ENCODE measurements at places on chromosomes 12 and 14.

DNA sequence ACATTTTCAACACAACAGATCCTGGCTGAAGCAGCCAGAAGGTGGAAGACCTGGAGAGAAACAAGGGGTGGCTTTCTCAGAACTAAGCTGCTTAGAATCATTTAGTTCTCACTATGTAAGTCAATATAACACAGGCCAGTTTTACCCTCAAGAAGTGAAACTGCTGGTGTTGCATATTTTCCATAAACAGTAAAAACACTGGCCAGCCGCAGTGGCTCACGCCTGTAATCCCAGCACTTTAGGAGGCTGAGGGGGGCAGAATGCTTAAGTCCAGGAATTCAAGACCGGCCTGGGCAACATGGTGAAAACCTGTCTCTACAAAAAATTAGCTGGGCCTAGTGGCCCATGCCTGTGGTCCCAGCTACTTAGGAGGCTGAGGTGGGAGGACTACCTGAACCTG lies 11.6 kb downstream of the STX2 start:
- DNase-seq, result no peak

- no peak for DNase-seq
Observed at GRCh38 chr14:95294834-95295599, 24.7 kb downstream of the CLMN start.

DNA sequence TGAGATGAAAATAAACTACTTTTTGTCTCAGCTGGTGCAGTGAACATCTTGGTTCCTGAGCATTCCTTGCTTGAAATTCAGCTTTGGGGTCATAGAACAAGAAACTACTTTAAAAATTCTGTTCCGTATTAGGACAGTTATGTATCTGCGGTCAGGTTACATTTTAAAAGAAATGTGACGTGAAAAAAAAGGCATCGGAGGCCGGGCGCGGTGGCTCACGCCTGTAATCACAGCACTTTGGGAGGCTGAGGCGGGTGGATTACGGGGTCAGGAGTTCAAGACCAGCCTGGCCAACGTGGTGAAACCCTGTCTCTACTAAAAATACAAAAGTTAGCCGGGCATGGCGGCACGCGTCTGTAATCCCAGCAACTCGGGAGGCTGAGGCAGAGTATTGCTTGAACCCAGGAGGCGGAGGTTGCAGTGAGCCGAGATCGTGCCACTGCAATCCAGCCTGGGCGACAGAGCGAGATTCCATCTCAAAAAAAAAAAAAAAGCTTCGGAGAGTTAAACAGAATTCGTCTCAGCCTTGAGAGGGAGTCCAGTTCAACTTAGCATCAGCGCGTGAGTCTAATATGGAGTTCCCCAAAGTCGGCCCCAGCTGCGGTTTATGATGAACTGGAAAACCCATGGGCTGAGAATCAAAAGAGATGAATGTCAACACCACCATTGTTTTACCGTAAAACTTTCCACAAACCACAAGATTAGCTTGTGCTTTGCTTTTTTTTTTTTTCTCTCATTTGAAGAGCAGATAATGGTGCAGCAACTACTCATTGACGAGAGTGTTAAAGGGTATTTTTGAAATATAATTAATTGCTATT lies 2.1 kb upstream of the SLC2A13 start:
- DNase-seq, result no peak

GRCh38 chr14:90663680-90664079 lies 152.6 kb downstream of the TTC7B start:
- DNase-seq, result no peak

- DNase-seq, result no peak
Observed at GRCh38 chr12:46779879-46780278, 45.9 kb downstream of the SLC38A4 start.

DNA sequence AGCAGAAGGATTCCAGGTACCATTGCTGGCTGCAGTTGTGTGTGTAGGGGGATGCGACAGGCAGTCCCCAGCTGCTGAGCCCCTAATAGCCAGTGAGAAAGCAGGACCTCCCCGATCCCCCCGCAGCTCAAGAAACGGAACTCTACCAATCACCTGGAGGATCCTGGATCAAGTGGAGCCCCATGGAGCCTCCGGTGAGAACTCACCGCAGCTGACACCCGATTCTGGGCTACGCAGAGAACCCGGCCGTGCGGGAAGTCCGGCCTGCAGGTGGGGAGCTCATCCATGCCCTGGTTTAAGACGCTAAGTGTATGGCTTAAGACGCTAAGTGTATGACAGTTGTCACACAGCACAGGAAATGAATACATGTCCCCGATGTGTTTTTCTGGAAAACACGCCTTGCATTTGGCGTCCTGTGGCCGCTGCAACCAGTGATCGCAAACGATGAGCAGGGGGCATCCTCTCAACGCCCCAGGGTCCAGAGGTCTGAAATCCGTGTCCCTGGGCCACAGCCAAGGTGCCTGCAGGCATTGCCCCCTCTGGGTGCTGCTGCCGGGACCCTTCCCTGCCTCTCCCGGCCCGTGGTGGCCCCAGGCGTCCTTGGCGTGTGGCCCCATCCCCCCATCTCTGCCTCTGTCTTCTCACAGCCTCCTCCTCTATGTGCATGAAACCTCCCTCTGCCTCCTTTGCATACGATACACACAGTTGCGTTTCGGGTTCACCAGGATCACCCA lies 75.1 kb downstream of the KIF26A start:
- DNase-seq, result no peak

DNA sequence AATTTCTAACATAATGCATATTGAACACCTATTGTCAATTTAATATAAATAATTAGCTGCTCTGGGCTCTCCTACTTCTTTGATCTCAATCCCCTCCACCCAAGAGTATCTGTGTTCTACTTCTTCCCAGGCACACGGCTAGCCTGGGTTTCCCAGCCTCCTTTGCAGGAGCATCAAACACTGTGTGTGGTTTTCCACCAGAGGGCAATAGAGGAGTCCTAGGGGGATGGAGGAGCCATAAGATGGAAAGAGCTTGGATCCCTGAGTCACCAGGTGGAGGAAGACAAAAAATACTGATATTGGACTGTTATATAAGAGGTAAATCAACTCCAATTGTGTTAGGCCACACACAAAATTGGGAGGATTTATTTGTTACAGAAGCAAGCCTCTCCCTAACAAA lies 333.7 kb downstream of the GLT1D1 start:
- DNase-seq, result no peak

DNA sequence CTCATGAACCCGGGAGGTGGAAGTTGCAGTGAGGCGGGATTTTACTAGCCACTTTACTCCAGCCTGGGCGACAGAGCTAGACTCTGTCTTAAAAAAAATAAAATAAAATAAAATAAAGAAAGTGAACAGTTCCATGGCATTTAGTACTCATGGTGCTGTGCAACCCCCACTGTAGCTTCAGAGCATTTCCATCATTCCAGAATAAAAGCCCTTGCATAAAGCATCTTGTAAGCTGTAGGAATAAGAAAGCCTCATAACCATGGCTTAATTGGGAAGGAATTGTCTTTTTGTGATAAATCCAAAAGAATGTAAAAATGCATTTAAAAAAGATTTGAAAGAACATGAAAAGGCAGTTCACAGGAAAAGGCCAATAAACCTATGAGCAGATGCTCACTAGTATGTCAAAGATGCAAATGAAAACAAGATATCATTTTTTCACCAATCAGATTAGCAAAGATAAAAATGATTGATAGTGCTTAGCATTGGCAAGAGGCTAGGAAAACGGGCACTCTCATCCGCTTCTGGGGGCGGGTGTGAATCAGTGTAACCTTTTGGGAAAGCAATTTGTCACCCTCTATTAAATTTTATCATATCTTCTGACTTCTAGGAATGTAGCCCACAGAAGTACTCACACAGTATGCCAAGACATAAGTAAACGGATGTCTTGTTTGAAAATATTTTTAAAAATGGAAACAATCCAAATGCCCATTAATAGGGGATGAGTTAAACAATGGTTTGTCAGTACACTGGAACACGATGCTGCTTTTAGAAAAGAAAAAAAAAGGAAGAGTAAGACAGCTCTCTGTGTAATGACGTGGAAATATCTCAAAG lies 46.6 kb downstream of the CFAP251 start:
- no peak for DNase-seq
